ENCODE measurements at places on chromosomes 2 and 18.

- peak; percentile 95 for DNase-seq
These were observed at the start of the genes MAIP1 and TYW5 for GRCh38 chr2:199955339-199956061. Gene MAIP1, plus strand, starts transcription at chr2:199955582. Its CDS starts 217 bp downstream, at chr2:199955799. Gene TYW5, minus strand, starts transcription at chr2:199955491. Its CDS starts 21 bp downstream, at chr2:199955470.

GRCh38 chr2:68287580-68288441 lies 31.9 kb downstream of the CNRIP1 start:
- DNase-seq: no peak

DNA sequence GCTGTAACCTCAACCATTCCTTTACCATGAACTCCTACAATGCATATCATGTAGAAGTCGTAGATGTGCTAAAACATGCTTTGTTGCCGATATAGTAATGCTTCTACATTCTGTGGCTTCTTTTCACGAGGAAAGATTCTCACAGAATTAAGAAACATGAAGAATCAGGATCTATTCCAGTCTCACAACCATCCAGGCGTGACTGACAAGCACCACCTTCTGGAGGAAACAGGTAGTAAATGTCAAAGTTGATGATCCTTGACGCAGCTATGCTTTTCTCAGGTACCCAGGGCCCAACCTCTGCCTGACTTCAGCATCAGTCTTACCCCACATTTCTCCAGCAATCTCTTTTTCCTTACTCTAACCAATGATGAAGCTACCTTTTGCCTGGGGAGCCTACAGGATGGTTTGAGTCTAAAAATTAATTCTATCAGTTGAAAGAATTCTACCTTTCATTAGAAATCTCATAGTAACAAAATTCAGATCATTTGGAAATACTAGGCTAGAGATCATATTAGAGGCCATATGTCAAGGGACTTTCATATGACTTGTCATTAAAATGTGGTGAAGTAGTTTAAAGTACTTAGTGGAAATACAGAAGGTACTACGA lies 123.3 kb upstream of the RND3 start:
- DNase-seq: no peak

DNA sequence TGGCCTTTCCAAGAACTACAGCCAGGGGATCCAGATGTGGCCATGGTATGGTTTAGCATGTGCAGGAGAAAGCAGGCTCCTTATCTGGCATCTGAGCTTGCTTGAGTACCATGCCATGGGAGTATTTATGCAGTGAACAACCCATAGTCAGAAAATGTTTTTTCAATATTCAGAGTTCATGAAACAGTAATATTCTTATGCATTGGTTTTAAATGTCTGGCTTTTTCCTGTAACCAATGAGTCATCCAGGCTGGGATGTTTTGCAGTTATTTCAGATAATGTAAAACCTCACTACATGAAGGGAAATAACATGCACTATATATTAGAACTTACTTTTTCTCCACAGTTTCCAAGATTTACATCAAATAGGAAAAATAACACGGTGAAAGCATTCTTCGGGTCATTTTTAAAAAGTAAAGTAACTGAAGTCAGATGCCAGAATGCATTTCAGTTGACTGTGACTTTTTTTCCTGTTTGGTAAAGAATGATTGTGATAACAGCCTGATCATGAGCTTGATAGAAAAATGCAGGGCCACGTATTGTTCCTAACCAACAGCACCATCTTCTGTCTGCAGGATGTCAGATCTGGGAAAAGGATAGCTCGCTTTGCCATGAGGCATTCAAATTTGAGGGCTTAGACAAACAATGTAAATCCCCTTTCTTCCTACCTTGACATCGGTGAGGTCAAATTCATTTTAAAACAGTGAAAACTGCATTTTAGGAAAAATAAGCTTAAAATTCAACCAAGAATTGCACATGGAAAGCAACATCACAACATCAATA lies 152.8 kb downstream of the DSC3 start:
- DNase-seq: no peak

DNA sequence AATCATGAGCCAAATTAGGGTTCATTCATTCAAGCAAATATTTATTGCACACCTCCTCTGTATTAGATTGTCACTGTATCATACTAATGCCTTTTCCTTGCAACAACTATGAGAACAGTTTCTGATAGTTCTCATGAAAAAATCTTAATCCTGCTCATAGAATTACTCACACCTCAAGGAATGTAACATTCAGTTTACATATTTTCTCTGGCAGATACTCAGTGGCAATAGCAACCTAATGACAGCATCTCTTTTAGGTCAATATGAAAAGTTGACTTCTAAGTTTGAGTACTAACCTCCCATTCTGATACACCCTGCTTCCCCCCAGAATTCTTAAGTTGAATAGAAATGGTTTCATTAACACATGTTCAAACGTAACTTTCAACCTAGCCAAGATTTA lies 132.0 kb downstream of the VWC2L start:
- DNase-seq: no peak

- no peak for DNase-seq
These were observed 66.7 kb upstream of the RPL31 start for GRCh38 chr2:100935372-100935752.

DNA sequence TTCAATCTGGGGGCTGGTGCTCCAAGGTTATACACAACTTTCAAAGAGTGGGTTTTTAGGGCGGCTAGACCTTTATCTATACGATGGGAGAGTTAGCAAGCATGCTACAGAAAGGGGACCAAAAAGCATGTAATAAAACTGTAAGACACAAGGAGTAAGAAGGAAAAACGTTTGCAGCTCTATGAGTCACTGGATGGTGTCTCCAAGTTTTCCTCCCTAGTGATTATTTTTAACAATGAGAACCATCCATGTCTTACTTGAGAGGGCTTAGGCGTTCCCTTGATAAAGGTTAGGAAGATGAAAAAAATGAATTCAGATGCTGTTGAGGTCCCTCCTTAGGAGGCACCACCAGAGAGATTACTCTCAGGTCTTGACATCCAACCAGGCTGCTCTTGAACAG lies 75.9 kb downstream of the HRH4 start:
- no peak for DNase-seq

DNA sequence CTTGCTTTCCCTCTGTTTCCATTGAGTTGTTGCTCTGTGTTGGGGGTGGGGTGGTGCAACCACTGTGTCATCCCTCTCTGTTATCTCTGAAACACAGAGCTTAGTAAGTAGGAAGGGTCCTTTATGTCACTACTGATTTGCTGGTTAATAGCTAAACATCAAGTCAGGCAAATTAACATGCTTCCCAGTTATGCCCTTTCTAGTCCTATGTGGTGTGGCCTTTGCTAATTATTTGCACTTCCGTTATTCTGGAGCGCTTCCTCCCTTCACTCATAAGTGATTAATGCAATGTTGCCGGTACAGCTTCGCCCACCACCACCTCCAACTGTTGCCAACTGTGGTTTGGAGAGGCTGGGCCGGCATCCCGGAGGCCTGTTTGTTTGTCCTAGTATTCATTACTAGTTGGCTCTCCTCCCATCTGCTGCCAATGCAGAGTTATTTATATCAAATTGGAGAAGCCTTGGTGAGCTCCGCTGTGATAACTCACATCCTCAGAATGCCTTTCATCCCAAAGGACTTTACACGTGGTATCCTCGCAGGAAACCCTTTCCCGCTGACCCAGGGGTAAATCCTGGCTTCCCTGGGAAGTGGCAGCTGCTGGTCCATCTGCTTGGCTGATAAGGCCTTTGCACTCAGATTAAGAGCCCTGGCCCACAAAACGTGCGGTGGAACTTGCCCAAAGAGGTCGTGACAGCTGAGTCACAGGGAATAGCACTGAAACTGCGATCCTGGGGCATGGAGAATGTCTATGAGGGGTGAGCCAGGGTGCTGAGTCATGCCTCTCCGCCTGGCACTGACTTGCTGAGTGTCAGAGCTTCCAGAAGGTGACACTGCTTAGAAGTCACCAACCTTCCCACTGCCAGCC lies 72.0 kb upstream of the ZCCHC2 start:
- DNase-seq: peak; percentile 76

- no peak for DNase-seq
These were observed 420.3 kb downstream of the SOCS6 start for GRCh38 chr18:70709144-70709543.

DNA sequence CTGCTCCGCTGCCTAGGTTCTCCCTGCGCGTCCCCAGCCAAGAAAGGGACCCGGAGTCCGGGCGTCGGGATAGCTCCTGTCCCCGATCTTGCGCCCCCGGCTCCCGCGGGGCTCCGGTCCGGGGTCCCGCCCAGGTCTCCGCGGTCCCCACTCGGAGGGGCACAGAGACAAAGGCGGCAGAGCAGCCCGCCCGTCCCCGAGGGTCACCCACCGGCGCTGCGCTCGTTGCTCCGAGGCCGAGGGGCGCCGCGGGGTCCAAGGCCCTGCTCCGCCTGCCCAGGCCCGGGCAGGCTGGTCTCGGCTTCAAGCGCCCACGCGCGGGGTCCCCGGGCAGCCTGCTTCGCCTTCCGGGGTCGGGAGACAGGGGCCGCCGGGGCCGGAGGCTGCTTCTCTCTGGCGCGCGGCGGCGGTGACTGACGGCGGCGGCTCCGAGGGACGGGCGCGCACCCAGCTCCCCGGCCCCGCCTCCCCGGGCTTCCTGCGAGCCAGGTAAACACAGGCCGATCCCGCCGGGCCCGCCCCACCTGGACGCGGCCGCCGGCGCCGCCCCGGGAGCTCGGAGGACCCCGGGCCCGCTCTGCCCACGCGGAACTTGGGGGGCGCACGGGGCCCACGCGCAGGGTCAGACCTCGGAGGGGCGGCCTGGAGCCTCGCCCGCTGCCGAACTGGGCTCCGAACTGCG lies at the start of gene MBP:
Gene MBP (minus strand): TSS at position 415 of the 682 bp plus-strand sequence. CDS start 27,522 bp downstream, outside the sequence.
- DNase-seq: no peak

- no peak for DNase-seq
These were observed 100.3 kb downstream of the B3GNT2 start for GRCh38 chr2:62296034-62296831.

DNA sequence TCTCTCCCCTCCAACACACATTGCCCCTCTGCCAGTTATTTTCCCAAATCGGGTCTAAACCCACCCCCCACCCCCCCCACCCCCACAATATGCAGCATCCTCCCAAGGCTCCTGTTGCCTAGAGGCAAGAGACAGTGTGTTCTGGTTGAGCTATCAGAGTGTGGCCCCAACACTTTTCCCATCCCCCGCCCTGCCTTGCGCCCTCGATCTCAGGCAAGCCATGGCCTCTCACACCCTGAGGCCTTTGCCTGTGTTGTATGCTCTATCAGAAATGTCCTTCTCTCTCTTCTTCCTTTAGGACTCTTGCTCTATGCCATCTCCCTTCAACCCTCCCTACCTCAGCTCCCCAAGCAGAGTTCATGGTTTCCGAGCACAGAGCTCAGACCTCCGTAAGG lies 9.5 kb upstream of the GRHL1 start:
- no peak for DNase-seq

DNA sequence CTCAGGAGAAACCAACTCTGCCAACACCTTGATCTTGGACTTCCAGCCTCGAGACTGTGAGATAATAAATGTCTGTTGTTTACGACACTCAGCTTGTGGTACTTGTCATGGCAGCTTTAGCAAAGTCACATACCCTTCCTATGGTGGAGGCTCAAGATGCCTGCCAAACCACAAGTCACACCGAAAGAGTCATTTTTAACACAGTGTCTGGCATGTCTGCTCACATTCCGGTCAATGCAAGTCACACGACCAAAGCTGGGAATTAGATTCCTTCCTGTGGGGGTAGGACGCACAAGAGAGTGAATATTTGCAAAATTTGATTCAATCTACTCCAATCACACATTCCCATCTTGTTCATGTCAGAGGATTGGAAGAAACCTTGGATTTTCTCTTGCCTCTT lies 24.6 kb downstream of the KCNE4 start:
- DNase-seq: no peak
